ENCODE measurements at places on chromosomes 3 and 15.

DNA sequence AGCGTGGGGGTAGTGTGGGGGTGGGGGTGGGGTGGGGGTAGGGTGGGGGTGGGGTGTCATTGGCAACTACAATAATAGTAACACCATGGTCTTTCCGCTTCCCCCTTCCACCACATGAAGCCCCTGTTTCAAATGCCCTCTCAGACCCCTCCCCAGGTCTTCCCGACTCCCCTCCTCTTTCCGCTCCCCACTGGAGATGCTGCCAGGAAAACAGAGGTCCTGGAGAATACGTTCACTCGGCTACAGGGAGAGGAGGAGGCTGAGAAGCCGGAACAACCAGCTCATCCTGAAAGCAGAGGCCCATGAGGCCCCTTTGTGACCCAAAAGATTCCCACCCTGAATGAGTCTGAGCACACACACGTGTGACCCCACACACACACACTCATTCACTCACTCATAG is 75.4 kb downstream of the CPN2 start:
- peak; percentile 29 for DNase-seq

DNA sequence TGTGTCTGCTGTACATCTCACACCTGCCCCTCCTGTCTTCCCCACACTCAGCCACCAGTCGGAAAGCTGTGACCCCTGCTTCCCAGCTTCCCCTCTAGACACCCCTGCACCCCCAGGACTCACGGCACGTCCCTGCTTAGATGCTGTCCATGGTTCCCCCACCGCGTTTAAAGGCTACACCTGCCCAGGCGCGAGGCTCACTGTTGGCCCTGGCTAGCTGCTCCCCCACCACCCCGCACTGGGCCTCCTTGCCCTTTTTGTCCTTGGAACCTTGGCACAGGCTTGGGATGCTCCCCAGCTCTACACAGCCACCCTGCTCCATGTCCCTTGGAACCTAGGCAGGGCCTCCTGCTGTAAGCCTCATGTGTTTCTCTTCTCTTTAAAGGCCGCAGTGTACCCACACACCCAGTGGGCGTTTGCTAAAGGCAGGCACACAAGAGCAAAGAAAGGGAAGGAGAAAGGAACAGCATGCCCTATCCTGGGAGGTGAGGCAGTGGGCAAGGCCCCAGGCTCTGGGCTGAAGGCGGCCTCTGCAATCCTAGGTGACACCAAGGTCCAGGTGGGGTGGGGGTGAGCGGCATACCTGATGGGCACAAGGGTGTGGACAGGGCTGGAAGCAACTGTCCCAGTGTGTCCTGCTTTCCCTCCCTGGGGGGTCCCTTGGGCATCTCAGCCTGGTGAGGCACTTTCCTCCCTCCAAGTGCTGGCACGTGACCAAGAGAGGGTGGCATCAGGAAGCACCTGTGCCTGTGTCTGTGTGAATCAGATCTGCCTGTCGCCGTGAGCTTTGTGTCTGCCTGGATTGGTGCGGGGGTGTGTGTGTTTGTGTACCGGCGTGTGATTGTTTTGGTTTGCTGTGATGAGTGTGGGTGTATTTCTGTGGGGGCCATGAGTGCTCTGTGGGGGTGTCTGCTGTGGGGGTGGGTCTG is 54.4 kb downstream of the TPRA1 start:
- no peak for DNase-seq

- DNase-seq: no peak
Measured at GRCh38 chr3:134722969-134723368, 72.1 kb upstream of the EPHB1 start.

GRCh38 chr3:11638495-11639358 is 5.0 kb downstream of the VGLL4 start:
- peak; percentile 30 for DNase-seq

DNA sequence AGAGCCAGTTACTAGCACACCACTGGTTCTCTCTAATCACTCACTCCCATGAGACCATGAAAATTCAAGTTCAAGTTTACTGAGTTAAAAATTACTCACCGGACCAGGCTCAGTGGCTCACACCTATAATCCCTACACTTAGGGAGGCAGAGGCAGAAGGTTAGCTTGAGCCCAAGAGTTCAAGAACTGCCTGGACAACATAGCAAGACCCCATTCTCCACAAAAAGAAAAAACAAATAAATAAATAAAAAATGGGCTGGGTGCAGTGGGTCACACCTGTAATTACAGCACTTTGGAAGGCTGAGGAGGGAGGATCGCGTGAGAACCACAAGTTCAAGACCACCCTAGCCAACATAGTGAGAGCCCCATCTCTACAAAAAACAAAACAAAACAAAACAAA is 21.2 kb upstream of the CILP start:
- no peak for DNase-seq

DNA sequence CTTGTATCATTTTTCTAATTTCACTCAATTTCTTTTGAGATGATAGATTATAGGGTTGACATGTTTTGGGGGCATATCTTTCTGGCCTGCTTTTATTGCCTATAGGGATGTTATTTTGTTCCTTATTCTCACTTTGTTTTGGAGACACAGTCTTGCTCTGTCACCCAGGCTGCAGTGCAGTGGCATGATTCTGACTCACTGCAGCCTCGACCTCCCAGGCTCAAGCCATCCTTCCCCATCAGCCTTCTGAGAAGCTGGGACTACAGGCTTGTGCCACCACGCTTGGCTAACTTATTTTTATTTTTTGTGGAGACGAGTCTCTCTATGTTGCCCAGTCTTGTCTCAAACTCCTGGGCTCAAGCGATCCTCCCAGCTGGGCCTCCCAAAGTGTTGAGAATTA is 72.8 kb upstream of the FAN1 start:
- no peak for DNase-seq

Data from epithelial cell of esophagus (primary cell).